ENCODE measurements at places on chromosomes 13 and 19.

- H3K27ac ChIP-seq: no peak overlapping the region
- no peaks in the 10 kb centered on the region for H3K27me3 ChIP-seq
- no peak for DNase-seq
- no peak overlapping the region for H3K4me3 ChIP-seq
These were observed 40.5 kb upstream of the EBPL start for GRCh38 chr13:49731766-49732165.

DNA sequence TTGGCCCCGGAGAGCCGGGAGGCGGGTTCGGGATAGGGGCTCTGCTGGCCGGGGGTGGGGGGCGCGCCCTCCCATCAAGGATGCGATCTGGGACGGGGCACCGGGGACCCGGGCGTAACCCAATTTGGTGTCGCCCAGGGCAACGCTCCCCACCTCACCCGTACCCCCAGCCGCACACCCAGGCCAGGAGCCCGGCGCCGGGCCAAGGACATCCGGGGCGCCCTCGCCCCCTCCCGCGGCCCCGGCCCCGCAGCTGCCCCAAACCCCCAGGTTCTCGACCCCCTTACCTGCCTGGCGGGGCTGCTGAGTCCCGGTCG is 525 bp downstream of the SHANK1 start:
- H3K27ac ChIP-seq: no peak overlapping the region
- H3K4me3 ChIP-seq: no peak overlapping the region
- H3K36me3 ChIP-seq: no peaks in the 10 kb centered on the region

DNA sequence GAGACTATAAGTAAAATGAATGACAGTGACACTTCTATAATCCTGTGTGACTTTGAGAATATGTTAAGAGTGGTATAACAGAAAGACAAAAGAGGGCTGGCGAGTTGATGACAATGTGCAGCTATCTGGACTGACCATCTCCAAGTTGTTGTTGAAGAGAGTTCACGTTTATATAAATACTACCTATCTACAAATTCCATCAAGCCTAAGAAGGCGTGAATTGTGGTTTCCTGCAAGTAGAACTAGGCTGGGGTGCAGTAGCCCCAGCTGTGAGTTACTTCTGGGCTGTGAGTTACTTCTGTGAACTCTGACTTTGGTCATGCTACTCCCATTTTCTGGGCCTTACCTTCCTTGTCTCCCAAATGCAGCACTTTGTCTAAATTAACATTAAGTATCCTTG is 561.0 kb downstream of the TBC1D4 start:
- peaks cover 4% of the 10 kb centered on the region for H3K4me1 ChIP-seq
- no peaks in the 10 kb centered on the region for H3K36me3 ChIP-seq
- DNase-seq: no peak
- H3K27ac ChIP-seq: no peak overlapping the region
- H3K27me3 ChIP-seq: no peaks in the 10 kb centered on the region
- H3K4me3 ChIP-seq: no peak overlapping the region

DNA sequence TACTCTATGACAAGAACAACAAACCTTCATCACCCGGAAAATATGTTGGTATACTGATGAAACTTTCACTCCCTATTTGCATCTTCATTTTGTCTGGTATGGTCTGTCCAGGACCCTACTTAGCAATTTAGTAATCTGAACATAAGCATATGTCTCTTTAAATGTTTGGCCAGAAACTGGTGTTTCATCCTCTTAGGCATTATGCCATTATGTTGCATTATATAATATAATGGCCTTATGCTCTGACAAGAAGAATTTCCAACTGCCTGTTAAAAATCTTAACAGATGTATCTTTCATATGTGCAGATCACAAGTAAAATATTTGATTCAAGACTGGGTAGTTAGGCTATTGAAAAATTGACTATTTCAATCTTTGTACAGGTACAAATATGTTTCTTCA is 610.6 kb upstream of the PRR20A start:
- no peaks in the 10 kb centered on the region for H3K27me3 ChIP-seq
- H3K4me1 ChIP-seq: no peaks in the 10 kb centered on the region
- no peaks in the 10 kb centered on the region for H3K36me3 ChIP-seq
- H3K4me3 ChIP-seq: no peak overlapping the region

GRCh38 chr13:30170569-30170968 is 136.8 kb downstream of the KATNAL1 start:
- DNase-seq: no peak
- no peaks in the 10 kb centered on the region for H3K36me3 ChIP-seq
- H3K4me3 ChIP-seq: no peak overlapping the region
- H3K27ac ChIP-seq: no peak overlapping the region

DNA sequence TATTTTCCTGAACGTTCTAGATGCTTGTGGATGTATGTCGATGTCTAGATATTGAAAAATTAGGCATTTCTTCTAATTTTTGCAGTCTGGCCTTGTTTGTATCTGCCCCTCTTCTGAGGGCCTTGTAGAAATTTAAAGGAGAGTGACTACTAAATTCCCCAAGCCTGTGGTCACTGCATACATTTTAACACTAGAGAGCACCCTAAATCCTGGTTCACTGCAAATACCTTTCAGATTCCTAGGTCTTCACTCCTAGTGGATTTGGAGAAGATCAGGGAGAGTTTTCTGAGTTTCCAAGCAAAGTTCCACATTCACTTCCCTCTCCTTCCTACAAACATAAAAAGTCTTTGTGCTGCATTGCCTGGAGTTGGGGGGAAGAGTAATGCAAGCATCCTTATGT is 1272.5 kb downstream of the OLFM4 start:
- DNase-seq: no peak
- H3K27me3 ChIP-seq: no peaks in the 10 kb centered on the region
- no peak overlapping the region for H3K27ac ChIP-seq
- H3K4me3 ChIP-seq: no peak overlapping the region
